T follicular helper cell (primary cell): ENCODE measurements at places on chromosomes 4 and X.

GRCh38 chrX:129738466-129739308 lies at the start of gene XPNPEP2:
Gene XPNPEP2 (plus strand): TSS chrX:129738979. CDS start chrX:129739214, 235 bp downstream.
- no peak for DNase-seq

- DNase-seq, result no peak
Measured at GRCh38 chrX:9081271-9081670, 47.3 kb upstream of the FAM9B start.

DNA sequence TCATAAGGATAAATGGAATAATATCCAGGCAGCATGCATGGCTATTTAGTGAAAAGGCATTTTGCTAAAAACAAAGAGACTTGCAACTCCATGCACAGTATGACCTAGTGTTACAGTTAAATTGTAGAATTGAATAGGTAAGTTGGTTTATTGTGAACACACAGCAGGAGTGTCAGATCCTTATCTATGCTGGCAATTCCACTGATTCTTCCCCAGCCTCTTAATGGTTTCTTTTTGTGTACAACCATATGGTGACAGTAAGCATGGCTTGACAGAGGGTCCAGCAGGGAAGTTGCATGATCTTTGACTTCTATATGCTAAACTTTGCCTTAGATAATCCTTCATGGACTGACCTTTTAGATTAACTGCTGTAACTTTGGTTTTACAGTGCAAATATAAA lies 936.6 kb upstream of the EPHA5 start:
- DNase-seq, result no peak

DNA sequence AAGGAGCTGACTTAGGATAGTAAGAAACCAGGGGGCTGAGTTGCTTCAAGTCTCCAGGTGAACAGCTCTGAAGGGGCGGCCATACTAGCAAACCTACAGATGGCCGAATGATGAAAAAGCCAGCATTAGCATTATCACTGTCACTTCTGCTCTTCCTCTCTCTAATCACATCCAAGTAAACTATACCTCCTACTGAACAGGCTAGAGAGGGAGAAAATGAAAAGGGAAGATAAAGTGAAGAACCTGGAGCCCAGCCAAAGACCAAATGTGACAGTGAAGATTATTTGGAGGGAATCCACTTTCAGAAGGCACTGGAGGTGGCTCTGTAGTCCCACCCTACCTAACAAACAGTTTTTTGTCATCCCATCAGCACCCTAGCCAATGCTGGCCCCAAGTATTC lies 50.4 kb upstream of the PRPS1 start:
- DNase-seq, result no peak

GRCh38 chrX:136529795-136530194 lies 2.2 kb upstream of the VGLL1 start:
- no peak for DNase-seq

DNA sequence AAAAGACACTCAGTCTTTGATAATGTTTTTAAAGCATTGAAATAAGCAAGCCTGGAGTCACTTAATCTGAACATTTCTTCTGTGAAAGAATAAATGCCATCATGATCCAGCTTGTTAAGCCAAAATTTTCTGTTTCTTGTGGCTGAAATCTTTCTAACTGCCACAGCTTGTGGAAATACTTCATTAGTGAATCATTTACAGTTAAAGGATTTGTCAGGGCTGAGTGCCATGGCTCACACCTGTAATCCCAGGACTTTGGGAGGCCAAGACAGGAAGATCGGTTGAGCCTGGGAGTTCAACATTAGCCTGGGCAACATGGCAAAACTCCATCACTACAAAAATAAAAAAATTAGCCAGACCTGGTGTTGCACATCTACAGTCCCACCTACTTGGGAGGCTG lies 93.3 kb upstream of the PDE5A start:
- DNase-seq, result no peak

DNA sequence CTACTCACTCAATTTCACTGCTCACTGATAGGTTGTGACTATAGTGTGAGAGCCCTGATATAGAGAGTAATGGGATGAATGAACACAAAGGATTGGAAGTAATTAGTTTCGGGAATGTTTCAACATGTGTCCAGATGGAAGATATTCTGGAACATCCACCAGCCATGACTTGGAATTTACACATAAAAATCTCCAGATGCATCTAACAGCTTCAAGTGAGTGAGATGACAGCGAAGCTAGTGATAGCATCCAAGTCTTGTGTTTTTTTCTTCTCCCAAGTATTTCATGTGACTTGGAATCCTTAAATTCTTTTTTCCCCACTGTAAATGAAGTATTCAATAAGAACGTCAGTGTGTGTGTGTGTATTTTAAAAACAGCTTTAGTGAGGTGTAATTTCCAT lies 82.1 kb downstream of the CLDN34 start:
- DNase-seq, result no peak

GRCh38 chrX:47264483-47265173 lies 31.8 kb downstream of the USP11 start:
- DNase-seq, result no peak
